ENCODE measurements at places on chromosomes 1 and 21. TPM values are rescaled to one million over a fixed set of nuclear protein-coding genes. Genes with fewer than 3 reads are reported as not detected.

TRIM45 gene
- 0.94 TPM for total RNA-seq

SAMSN1 gene
- total RNA-seq = 0.08 TPM

CFHR4 gene
- not detected for total RNA-seq

GRCh38 chr21:44914176-44914874 lies 6.4 kb downstream of the ITGB2 start:
- DNase-seq = no peak

- DNase-seq = peak; percentile 76
Measured at GRCh38 chr1:51331206-51332100, 1.1 kb upstream of the TTC39A start.

- no peak for DNase-seq
Measured at GRCh38 chr1:36450919-36451305, 661 bp upstream of the OSCP1 start.

GRCh38 chr1:232503497-232503896 lies 126.4 kb downstream of the SIPA1L2 start:
- no peak for DNase-seq

GRCh38 chr1:165869343-165869742 lies 41.9 kb downstream of the UCK2 start:
- DNase-seq = no peak

GRCh38 chr1:208183977-208184911 lies 59.9 kb downstream of the PLXNA2 start:
- peak; percentile 44 for DNase-seq

GRCh38 chr1:58773406-58773840 lies 10.4 kb downstream of the JUN start:
- no peak for DNase-seq

FMO5 gene
- total RNA-seq = 1.4 TPM

DNA sequence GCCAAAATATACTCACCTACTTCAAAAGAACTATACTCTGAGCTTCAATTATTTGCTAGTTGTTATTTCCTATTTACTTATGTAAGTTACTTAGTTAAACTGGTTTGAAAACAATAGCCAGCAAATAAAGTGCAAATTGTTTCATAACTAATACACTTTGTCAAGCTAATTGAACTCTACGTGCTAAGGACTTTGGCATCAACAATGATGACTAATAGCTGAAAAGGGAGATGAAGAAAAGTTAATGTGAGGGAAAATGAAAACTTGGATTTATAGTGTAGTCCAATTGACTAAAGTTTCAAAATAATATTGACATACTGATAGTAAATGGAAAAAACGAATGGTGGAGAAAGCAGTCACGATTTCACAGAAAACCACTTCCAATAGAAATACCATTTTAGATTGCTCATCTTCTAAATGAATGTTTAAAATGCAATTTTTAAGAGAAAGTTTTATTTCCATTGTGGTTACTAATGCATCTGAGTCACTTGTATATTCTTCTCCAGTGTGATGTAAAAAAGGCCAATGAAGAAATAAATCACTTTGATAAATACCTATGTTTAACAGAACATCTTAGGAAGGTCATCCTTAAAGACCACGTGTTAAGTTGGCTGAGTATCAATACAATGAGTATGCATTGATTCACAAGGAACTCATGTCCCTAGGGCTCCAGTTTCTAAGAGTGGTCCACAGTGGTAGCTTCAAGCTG lies 455.2 kb downstream of the LTN1 start:
- no peak for DNase-seq

DNA sequence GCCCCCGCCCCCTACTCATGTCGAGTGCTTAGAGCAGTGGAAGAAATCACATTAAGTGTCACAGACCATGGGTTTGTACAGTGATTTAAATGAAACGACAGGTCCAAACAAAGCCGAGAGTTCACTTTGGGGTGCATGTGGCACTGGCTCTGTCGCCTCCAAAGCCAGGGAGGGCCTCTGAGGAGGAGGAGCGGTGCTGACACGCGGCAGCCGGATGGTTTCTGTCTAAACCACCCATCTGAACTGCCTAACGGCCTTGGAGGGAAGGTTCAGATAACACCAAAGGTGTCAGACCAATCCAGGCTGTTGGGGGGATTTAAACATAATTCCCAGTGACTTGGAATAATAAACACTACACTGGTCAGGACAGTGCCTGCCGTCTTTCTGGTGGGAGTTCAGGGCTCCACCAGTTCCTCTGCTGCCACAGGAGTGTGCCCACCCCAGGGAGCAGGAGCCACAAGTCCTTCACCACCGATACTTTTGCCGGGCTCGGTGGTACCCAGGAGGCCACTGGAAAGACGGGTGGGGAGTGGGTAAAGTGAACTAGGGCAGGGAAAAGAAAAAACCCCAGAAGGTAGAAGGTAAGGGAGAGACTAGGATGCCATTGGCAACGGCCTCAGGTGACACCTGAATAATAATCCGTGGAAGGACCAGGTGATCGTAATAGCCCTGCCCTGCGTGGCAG lies 78.2 kb downstream of the SLC66A1 start:
- no peak for DNase-seq

GRCh38 chr1:55311057-55311641 lies 96.0 kb upstream of the USP24 start:
- DNase-seq = no peak

GRCh38 chr1:31699341-31699891 lies 4.4 kb downstream of the COL16A1 start:
- no peak for DNase-seq

STUM gene
- total RNA-seq = not detected

GRCh38 chr1:197199923-197200271 lies 53.4 kb upstream of the ASPM start:
- DNase-seq = no peak

SGIP1 gene
- total RNA-seq = not detected

DNA sequence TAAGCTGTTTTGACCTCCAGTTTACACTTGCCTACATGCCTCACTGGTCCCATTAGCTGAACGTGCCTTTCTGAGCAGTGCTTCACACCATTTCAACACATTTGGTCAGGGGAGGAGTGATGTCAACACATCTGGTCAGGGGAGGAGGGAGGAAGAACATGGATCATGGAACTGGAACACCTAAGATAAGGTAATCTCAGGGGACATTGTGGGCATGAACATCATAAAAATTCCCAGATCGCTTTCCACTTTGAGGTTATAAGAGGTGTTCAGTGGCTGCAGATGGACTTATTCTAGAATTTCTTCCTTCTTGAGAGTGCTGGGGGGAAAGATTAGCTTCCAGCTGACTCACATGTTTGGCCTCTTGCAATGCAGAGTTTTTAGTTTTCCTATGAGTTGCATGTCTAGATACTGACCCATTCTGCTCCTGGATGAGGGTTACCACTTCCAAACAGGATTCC lies 2.0 kb downstream of the QSOX1 start:
- no peak for DNase-seq

DNA sequence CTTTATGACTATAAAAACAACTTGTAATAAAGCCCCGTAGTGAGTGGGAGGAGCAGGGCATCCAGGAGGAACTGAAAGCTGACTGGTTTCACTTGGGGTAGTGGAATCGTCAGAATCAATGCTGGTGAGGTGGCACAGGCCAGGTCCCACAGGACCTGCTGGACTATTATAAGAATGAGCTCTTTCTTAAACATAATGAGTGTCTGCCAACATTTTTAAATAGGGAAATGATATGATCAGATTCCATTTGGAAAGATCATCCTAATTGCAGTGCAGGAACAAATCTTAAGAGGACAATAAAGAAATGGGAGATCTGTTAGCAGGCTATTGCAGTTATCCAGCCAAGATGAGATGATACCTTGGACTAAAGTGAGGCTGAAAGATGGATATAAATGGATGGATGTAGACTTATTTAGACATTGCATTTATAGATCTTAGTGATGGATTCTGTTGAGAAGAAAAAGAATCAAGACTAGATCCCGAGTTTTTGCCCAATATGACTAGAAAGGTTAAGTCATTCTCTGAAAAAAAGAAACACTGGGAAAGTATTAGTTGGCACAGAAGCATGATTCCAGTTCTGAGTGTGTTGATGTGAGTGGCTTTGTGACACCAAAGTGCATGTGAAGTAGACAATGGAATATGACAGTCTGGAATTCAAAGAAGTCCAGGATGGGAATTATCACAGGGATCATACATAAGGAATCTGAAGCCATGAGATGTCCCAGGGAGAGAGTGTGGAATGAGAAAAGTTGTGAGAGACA lies 153.3 kb upstream of the SGIP1 start:
- DNase-seq = no peak

DNA sequence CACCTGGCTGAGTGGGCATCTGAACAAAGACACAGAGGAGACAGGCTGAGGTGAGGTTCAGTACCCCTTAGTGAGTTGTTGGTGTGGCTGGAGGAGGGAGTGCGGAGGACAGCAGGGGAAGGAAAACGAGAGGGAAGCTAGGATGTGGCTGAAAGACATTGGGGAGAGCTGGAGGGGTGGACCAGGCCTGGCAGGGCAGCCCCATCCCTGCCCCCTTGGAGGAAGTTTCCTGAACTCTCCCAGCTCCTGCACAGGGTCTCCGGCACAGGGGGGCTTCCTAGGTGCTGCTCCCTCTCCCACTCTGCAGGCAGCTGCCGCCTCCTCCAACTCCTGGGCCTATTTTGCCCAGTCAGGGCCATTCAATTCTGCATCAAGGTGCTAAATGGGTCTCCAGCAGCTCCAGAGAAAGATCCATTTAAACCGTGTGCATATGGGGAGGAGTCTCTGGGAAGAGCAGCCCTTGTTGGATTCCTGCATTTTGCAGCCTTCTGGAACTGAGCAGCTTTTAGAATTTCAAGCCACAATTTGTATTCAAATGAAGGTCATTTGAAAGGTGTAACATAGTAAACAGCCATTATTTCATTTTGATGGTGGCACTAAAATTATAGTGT lies 193.9 kb downstream of the CAMTA1 start:
- DNase-seq = no peak

ANGPTL3 gene
- not detected for total RNA-seq

SLAMF9 gene
- total RNA-seq = not detected

DNA sequence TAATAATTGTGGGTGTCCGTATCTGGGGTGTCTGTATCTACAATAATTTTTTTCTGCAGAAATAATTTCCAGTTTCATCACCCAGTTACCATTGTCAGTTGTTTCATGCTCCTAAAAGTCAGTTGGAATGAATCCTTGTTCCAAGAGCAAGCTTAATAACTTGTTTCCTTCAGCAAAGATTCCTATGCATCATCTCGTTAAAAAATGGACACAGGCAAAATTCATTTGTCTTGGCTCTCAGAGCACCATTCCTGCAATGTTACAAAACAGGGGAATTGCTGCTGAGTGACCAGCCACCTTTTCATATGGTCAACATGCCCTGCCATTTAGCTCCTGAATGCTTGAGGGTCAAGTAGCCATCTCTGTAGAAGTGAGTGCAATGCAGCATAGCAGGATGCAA lies 393.4 kb downstream of the KCNT2 start:
- no peak for DNase-seq

- DNase-seq = no peak
Measured at GRCh38 chr1:109257682-109258421, 8.5 kb downstream of the CELSR2 start.

HCRTR1 gene
- not detected for total RNA-seq

A3GALT2 gene
- total RNA-seq = 0.10 TPM

FLG2 gene
- total RNA-seq = not detected

KPRP gene
- total RNA-seq = not detected

C1orf94 gene
- not detected for total RNA-seq

- no peak for DNase-seq
Measured at GRCh38 chr1:3441410-3441847, 13.0 kb upstream of the ARHGEF16 start.

CGN gene
- total RNA-seq = 23.5 TPM

DNA sequence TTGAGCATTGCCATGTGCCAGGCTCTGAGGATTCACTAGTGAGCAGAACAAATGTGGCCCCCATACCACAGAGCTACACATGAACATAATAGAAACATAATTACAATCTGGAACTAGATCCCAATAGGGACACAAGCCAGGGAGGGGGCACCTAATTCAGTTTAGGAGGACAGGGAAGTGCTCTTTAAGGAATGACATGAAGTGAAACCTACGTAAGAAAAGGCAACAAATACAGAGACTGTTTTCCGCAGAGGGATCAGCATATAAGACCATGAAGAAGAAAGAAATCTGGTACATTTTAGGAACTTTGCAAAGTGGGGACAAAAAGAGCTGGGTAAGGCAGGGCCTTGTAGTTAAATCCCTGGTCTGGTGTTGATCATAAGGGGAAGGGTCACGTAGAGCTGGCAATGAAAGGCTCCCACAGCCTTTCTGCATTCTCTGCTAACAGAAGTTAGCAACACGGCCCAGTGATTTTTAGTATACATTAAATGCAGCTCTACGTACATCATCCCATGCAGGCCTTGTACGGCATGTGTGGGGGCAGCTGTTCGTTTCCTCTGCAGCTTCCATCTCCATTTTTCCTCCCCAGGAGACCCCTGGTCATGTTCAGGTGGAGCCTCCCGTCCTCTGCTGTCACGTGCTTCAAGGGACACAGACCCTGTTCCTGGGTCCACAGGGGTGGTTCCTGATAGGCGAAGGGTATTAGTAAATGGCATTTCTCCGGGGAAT lies 26.8 kb upstream of the SLC30A1 start:
- no peak for DNase-seq

GRCh38 chr1:71738910-71739309 lies 543.4 kb downstream of the NEGR1 start:
- no peak for DNase-seq

- DNase-seq = no peak
Measured at GRCh38 chr1:212044851-212045250, 9.3 kb downstream of the DTL start.
